Endodermal cell (in vitro differentiated cells): ENCODE measurements at places on chromosomes 2 and 18. TPM values are rescaled to one million over a fixed set of nuclear protein-coding genes. Genes with fewer than 3 reads are reported as not detected.

DNA sequence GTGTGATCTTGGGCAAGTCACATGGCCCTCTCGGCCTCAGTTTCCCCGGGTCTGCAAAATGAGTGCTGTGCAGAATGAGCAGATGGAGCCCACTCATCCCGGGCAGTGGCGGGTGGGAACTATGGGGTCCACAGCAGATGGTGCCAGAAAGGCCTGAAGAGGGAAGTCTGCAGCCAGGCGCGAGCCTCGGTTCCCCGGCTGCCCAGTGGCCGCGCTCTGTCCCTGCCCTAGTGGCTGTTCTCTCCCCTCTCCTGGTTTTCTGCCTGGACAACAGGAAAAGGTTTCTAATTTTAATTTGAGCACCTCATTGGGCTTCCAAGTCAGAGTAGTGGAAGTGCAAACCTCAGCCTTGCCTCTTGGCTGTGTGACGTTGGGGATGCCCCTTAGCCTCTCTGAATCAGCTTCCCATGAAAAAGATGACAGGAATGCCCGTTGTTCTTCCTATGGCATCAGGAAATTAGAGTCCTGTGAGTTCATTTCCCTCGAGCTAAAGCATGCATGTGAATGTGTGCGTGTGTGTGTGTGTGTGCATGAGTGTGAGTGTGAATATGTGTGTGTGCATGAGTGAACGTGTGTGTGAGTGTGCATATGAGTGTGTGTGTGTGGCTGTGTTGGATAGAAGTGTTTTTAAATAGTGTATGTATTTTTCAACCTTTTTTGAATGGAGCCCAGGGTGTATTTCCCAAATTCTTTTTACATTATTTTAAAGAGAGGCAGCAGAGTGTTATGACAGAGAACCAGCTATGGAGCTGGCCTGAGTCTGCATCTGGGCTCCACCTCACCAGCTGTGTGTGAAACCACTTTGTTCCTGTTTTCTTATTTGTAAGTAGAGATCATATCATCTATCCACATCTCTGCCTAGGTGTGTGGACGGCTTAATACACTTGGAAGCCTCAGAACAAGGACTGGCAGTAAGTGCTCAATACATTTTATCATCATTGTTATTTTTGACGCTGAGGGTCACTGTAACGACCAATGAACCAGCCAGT lies 41.3 kb downstream of the RRM2 start:
- H3K27ac ChIP-seq = no peak overlapping the region
- DNase-seq = no peak
- H3K27me3 ChIP-seq = no peaks in the 10 kb centered on the region
- no peaks in the 10 kb centered on the region for H3K4me1 ChIP-seq

GRCh38 chr2:174662859-174663258 lies 65.3 kb upstream of the WIPF1 start:
- H3K36me3 ChIP-seq = no peaks in the 10 kb centered on the region
- no peak overlapping the region for H3K27ac ChIP-seq
- DNase-seq = no peak

GRCh38 chr18:39564716-39565115 lies 1999.1 kb upstream of the CELF4 start:
- no peak overlapping the region for H3K27ac ChIP-seq
- DNase-seq = no peak
- H3K4me3 ChIP-seq = no peak overlapping the region
- no peaks in the 10 kb centered on the region for H3K27me3 ChIP-seq
- no peaks in the 10 kb centered on the region for H3K36me3 ChIP-seq
- H3K4me1 ChIP-seq = no peaks in the 10 kb centered on the region

Gene EPB41L3
- total RNA-seq = 51.6 and 54.4 TPM in 2 replicates

GRCh38 chr2:46364797-46365457 lies 67.7 kb downstream of the EPAS1 start:
- peak; percentile 67 for DNase-seq
- H3K4me1 ChIP-seq = peaks cover 7% of the 10 kb centered on the region
- no peaks in the 10 kb centered on the region for H3K36me3 ChIP-seq
- peaks cover 27% of the 10 kb centered on the region for H3K27me3 ChIP-seq

DNA sequence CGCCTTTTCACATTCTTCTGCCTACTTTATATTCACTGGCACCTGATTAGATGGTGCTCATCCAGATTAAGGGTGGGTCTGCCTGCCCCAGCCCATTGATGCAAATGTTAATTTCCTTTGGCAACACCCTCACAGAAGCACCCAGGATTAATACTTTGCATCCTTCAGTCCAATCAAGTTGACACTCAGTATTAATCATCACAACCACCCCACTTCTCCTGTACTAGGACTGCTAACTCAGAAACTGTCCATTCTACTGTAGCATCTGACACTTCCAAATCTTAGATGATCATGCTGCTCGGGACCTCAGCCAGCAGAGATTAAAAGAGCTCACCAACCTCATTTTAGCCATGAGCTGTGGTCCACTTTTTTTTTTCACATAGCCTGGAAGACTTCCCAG lies 268.5 kb downstream of the SATB2 start:
- H3K27ac ChIP-seq = no peak overlapping the region
- no peak for DNase-seq
- no peak overlapping the region for H3K4me3 ChIP-seq
- no peaks in the 10 kb centered on the region for H3K27me3 ChIP-seq

GRCh38 chr18:12516049-12516630 lies 108.4 kb downstream of the PRELID3A start:
- no peaks in the 10 kb centered on the region for H3K27me3 ChIP-seq
- H3K4me1 ChIP-seq = no peaks in the 10 kb centered on the region
- DNase-seq = no peak
- H3K36me3 ChIP-seq = peaks cover 2% of the 10 kb centered on the region
- H3K27ac ChIP-seq = no peak overlapping the region

Gene UCN
- total RNA-seq = 0.75 to 0.84 TPM in 2 of 3 replicates, not detected in the other

DNA sequence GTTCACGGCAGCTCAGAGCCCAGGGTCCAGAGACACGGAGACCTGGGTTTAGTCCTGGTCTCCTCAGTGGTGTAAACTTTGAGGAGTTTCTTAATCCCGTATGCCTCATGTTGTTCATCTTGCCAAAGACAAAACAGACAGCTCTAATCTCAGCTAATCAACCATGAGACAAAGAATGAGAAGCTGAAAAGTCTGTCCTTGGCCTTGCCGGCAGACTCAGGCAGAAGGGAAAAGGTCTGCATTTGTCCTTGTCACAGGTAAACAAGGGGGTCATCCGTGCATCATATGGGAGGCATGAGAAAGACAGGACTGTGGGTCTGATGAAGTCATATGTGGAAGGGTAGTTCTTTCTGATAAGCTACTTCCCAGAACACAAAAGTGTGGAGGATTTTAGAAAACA lies 1.8 kb upstream of the ARMC9 start:
- H3K4me1 ChIP-seq = peaks cover 4% of the 10 kb centered on the region
- H3K27me3 ChIP-seq = no peaks in the 10 kb centered on the region
- DNase-seq = no peak
- H3K27ac ChIP-seq = no peak overlapping the region
- H3K36me3 ChIP-seq = no peaks in the 10 kb centered on the region

DNA sequence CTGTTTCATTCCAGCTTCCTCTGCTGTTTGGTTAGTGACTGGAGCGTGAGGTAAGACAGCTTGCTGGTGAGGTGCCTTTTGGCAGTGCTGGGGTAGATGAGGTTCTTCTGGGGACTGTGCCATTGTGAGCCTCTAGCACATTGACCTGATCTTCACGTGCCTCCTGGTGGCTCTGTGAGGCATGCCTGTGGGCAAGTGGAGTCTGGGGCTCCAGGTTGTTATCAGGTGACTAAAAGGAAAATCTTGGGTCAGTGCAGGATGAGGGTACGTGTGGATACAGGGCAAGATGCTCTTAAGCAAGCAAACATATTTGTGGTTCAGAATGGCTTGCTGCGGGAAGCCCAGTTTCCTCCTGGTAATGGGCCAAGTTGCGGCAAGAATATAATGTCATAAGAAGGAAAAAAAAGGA lies 75.4 kb downstream of the FHOD3 start:
- H3K27me3 ChIP-seq = no peaks in the 10 kb centered on the region
- no peaks in the 10 kb centered on the region for H3K36me3 ChIP-seq
- no peak overlapping the region for H3K27ac ChIP-seq

DNA sequence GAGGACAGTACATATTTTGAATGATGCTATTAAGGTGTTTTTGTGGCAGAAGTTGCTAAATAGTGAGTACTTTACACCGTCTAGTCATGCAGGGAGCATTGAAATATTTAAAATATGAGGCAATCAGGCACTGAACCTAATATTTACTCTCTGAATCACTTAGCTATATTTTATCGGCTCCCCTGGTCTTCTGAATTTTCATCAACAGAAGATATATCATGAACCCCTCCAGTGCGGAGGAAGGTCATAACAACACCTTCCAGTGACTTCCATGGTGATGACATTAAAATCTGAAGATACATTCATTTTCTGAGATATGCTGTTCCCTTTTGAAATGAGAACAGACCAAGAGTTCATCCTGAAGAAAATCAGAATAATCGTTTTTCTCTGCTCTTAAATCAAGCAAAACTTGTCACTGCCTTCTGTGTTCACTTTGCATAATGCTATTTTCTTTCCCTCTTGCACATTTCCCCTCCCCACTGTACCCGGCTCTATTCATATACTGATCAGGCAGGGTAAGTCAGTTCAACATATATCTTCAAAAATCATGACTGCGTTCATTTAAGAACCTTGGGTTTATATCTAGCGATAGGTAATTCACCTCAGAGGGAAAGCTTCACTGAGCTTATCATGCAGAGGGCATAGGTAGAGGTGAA lies 729.9 kb upstream of the GYPC start:
- no peaks in the 10 kb centered on the region for H3K4me1 ChIP-seq
- H3K36me3 ChIP-seq = no peaks in the 10 kb centered on the region
- DNase-seq = no peak
- no peaks in the 10 kb centered on the region for H3K27me3 ChIP-seq
- H3K27ac ChIP-seq = no peak overlapping the region

Gene SFT2D3
- total RNA-seq = 5.3 and 5.5 TPM in 2 replicates

GRCh38 chr2:234643407-234643806 lies 146.5 kb upstream of the ARL4C start:
- H3K4me3 ChIP-seq = no peak overlapping the region
- no peak overlapping the region for H3K27ac ChIP-seq
- H3K36me3 ChIP-seq = no peaks in the 10 kb centered on the region
- no peak for DNase-seq
- no peaks in the 10 kb centered on the region for H3K4me1 ChIP-seq

Gene MOGAT1
- total RNA-seq = not detected in 2 replicates

Gene LRP2
- total RNA-seq = 2.2 and 3.3 TPM in 2 replicates

DNA sequence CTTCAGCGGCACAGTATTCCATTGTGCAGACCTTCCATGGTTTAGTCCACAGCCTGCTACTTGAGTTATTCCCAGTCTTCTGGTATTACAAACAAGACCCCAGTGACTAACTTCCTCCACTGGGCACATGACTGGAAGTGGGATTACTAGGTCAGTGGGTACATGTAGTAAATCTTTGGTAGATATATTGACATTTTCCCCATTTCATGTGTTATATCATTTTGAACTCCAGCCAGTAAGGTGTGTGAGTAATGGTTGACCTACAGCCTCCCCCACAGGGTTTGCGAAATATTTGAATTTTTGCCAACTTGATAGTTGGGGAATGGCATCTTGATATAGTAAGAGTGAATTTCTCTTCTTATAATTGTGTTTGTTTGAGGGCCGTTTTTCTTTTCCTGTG lies 58.8 kb downstream of the RNF144A start:
- no peak overlapping the region for H3K4me3 ChIP-seq
- no peak overlapping the region for H3K27ac ChIP-seq
- H3K4me1 ChIP-seq = no peaks in the 10 kb centered on the region
- peaks cover 4% of the 10 kb centered on the region for H3K36me3 ChIP-seq
- no peaks in the 10 kb centered on the region for H3K27me3 ChIP-seq

Gene AMER3
- total RNA-seq = 0.91 to 1.1 TPM in 2 of 3 replicates, not detected in the other

DNA sequence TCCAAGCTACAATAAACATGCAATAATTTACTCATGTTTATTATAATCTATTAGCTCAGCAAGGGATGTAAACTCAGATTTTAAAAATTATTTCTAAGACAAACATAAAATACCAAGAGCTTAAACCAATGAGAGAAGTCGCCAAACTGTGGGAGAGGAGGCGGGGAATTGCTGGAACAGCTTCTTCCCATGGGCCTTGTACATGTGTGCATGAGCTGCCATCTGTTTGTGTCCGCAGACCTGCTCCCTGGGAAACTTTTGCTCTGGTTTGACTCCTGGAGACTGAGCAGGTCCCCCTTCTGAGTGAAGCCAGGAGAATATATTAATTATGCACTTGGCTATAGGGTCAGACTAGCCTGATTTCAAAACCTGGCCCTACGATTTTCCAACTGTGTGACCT lies 655.9 kb upstream of the SOX11 start:
- no peaks in the 10 kb centered on the region for H3K36me3 ChIP-seq
- no peaks in the 10 kb centered on the region for H3K27me3 ChIP-seq
- no peak overlapping the region for H3K27ac ChIP-seq
- no peak for DNase-seq
- no peaks in the 10 kb centered on the region for H3K4me1 ChIP-seq
- H3K4me3 ChIP-seq = no peak overlapping the region

Gene GPN1
- total RNA-seq = 45.0 to 49.6 TPM (median 49.5 TPM) in 3 replicates

Gene EPHA4
- total RNA-seq = 60.1 and 74.1 TPM in 2 replicates

Gene GPR155
- total RNA-seq = 0.88 and 1.2 TPM in 2 replicates

DNA sequence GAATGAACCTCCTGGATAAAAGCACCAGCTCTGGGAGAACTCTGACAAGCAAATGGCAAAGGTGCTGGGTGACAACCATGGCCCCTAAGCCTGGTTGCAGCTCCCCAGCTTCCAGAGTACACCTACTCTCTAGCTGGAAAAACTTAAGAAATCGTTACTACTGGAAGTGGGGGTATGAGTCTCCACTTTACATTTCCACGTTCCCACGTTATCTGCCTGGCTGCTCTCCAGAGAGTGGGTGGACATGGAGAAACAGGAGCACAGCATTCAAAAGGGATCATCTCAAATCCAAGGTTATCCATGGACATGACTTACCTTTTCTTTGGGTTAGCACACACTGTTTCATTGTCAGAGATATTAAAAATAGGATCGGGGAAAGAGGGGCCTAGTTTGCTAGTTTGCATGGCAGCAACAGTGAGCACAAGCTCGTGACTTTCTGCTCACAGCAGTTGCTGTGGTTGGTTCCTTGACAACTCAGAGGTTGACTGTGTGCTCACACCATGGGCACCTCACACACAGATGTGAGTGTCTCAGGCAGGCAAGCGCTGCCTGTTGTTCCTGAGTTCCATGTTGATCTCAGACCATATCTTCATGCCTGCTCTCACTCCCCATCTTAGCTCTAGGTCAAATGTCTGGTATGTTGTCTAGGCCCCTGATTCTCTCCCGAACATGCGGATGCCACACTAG lies 32.5 kb downstream of the PTPN18 start:
- no peaks in the 10 kb centered on the region for H3K4me1 ChIP-seq
- H3K4me3 ChIP-seq = no peak overlapping the region
- no peak overlapping the region for H3K27ac ChIP-seq
- DNase-seq = no peak
- no peaks in the 10 kb centered on the region for H3K36me3 ChIP-seq
- H3K27me3 ChIP-seq = peaks cover 4% of the 10 kb centered on the region

DNA sequence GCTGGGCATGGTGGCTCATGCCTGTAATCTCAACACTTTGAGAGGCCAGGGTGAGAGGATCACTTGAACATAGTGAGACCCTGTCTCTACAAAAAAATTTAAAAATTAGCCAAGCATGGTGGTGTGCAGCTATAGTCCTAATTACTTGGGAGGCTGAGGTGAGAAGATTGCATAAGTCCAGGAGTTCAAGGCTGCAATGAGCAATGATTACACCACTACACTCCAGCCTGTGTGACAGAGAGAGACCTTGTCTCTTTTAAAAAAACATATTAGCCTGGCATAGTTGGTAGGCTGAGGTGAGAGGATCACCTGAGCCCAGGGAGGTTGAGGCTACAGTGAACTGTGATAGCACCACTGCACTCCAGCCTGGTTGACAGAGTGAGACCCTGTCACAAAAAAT lies 13.7 kb downstream of the TRAPPC8 start:
- no peaks in the 10 kb centered on the region for H3K4me1 ChIP-seq
- H3K4me3 ChIP-seq = no peak overlapping the region

GRCh38 chr2:157777427-157777826 lies 98.7 kb downstream of the ACVR1 start:
- H3K27ac ChIP-seq = no peak overlapping the region
- peak; percentile 75 for DNase-seq
- no peaks in the 10 kb centered on the region for H3K27me3 ChIP-seq
- peaks cover 59% of the 10 kb centered on the region for H3K36me3 ChIP-seq
- no peak overlapping the region for H3K4me3 ChIP-seq
- H3K4me1 ChIP-seq = peaks cover 4% of the 10 kb centered on the region

Gene PLCD4
- total RNA-seq = 0.07 and 0.26 TPM in 2 replicates
